HepG2 (cell line): ENCODE measurements at places on chromosomes 1 and 21.

DNA sequence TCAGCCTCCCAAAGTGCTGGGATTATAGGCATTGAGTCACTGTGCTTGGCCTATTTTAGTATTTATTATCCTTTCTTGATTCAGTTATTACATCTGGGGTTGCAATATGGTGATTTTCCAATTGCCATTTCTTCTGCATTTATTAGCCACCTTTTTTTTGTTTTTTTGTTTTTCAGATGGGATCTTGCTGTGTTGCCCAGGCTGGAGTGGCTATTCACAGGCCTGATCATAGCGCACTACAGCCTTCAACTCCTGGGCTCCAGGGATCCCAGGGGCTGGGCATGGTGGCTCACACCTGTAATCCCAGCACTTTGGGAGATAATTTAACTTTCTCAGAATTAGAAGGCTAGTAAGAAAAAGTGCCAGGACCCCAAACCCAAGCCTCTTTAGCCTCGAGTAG lies 82.1 kb upstream of the PGD start:
- DNase-seq: no peak

- DNase-seq: no peak
Measured at GRCh38 chr1:191831572-191831971, 326.7 kb upstream of the RGS18 start.

DNA sequence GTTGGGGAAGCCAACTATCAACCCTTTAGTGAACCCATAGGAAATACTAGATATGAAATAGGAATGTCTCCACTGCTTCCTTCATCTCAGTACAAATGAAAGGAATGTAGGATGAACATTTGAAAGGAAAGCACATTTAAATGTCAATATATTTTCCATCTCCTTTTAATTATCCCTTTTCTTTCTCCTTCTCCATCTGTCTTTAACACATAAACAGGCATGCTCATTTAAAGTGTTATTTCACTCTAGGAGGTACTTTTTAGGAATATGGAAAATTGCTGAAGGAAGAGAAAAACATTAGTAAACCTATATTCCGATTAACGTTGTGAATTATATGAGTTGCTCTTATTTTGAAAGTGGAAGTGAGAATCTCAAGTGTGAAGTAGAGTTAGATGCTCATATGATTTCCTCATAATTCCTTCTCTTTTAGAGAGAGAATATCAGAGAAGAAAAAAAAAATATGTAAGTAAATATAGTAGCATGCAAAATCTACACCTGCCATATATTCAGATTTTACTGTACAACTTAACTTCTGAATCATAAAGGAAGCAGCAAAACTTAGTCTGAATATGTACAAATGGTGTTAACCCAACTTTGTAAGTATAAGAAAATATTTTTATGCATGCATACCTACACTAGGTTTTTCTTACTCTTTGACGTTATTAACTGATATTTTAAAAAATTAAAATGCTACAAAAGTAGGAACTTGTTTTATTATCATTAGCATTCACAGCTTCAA lies 406.9 kb upstream of the B3GALT2 start:
- DNase-seq: no peak

DNA sequence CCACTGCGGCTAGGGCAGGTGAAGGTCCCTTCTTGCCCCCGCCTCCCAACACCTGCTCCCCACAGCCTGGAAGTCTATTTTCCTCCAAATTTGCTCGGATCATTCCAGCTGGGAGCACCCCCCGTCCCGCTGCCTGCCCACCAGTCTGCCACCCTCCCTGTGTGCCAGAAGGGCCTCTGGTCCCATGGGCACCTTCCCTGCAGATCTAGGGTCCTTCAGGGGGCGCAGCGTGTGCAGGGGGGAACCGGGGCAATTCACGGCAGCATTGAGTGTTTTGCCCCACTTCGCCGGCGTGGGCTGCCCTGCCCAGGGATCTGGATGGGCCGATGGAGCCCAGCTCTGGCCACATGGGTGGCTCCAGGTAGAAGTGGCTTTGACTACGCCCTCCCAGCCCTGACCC lies 26.3 kb upstream of the PEX10 start:
- DNase-seq: no peak

- no peak for DNase-seq
Measured at GRCh38 chr1:56707379-56707778, 62.3 kb downstream of the PRKAA2 start.

GRCh38 chr1:17565461-17566252 lies 26.2 kb downstream of the ARHGEF10L start:
- no peak for DNase-seq

GRCh38 chr1:57620605-57621004 lies 196.7 kb upstream of the DAB1 start:
- DNase-seq: no peak

DNA sequence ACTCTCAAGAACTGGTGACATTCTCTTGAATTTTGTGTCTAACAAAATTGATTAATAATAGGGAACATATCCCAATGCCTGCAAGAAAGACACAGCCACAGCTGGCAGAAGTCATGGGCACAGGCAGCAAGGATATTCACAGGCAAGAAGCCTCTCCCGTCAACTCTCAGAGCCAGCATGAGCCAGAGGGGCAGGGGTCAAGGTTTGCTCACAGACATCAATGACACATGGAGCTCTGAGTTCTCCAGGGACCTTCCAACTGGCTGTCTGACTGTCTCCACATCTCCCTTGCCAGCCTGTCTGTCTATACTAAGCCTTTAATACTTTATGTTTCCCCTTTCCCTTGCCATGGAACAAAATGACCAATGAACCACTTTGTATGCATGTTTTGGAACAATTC lies 101.5 kb upstream of the RAB4A start:
- peak; percentile 63 for DNase-seq

DNA sequence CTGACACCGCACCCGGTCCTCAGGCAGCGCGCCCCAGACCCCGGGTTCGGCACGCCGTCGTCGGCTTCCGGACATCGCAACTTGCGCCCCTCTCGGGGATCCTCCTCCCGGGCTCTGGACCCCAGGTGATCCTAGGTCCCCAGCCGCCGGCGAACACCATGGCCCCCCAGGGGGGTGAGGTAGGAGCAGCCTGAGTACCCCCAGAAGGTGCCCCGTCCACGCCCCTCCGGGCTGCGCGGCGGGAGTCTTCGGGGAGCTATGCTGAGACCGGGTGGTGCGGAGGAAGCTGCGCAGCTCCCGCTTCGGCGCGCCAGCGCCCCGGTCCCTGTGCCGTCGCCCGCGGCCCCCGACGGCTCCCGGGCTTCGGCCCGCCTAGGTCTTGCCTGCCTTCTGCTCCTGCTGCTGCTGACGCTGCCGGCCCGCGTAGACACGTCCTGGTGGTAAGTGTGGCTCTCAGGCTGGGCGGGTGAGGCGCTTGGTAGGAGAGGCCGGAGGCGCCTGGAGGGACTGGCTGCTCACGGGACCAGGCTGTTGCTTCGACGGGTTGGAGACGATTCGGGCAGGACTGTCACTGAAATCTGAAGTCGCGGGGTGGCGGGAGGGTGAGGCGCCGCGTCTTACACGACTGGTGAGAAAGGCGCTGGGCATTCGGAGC lies 367 bp downstream of the WNT2B start:
- DNase-seq: no peak

- no peak for DNase-seq
Measured at GRCh38 chr1:238951809-238952208, 434.6 kb upstream of the CHRM3 start.

DNA sequence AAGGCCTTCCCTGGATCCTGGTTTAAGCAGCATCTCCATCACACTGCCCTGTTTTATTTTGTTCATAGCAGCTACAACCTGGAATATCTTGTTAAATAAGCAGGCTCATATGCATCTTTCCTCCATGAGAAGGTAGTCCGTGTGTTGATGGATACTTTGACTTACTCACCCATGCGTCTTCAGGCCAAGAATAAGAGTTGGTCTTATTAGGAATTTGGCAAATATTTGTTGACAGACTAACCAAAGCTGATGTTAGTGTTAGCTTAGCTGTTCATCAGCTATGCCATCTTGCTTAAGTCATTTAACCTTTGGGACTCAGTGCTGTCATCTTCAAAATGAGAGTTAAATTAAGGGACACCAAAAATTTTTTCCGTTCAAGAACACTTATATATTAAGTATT lies 59.2 kb downstream of the SASS6 start:
- no peak for DNase-seq

- DNase-seq: no peak
Measured at GRCh38 chr21:25563361-25564116, 43.7 kb downstream of the MRPL39 start.

DNA sequence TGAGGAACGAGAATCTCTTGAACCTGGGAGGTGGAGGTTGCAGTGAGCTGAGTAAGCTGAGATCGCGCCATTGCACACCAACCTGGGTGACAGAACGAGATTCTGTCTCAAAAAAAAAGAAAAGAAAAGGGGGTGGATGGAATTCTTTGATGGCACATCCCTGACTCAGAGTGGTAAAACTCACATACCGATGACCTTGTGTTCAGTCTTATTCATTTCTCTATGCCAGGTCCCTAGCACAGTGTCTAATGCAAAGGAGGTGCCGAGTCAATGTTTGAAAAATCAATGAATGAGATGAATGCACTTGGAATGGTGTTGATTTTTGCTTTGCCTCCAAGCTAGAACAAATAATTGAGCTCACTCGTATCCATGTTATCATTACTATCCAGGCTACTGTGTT lies 18.5 kb upstream of the FAM20B start:
- DNase-seq: peak; percentile 12

DNA sequence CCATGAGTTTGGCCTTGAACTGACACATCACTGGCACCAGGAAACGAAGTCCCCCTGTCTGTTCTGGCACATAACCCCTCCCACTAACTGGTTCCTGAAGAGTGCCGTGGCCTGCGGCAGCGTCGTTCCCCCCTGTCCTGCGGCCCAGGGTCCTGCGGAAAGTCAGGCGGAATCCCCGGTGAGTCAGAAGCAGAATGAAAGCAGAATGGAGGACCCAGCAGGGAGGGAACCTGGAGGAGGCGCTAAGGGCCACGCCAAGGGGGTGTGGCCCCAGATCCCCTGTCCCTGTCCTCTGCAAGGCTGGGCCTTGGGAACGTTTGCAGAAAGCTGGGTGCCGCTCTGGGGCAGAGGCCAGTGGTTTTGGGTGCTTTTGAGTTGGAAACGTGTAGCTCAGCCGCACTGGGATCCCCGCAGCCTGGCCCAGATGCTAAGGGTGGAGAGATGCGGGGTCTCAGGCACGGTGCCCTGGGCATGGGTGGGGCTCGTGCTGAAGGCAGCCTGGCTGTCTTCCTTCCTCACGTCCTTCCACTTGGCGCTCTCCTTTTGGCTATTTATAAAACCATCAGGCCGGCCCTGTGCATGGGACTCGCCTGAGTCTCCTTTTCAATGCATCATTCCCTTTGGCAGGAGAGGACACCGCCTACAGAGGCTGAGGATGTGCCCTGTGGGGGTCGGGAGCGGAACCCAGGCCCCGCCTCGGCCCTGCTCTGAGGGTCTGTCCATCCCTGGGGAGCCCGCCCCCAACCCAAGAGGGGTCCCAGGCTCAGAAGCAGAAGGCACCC lies 36.2 kb downstream of the TP73 start:
- no peak for DNase-seq

DNA sequence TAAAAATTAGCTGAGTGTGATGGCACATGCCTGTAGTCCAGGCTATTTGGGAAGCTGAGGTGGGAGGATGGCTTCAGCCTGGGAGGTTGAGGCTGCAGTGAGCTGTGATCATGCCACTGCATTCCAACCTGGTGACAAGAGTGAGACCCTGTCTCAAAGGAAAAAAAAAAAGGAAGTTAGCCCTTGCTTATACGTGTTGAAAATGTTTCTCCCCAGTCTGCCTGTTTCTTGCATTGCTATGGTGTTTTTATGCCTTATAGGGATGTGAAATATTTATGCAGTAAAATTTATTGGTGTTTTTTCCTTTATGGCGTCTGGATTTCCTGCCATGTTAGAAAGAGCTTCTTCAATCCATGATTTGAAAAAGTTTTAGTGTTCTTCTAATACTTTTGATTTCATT lies 3.6 kb upstream of the RERE start:
- DNase-seq: no peak

- DNase-seq: no peak
Measured at GRCh38 chr1:55446351-55446750, 231.2 kb upstream of the USP24 start.

DNA sequence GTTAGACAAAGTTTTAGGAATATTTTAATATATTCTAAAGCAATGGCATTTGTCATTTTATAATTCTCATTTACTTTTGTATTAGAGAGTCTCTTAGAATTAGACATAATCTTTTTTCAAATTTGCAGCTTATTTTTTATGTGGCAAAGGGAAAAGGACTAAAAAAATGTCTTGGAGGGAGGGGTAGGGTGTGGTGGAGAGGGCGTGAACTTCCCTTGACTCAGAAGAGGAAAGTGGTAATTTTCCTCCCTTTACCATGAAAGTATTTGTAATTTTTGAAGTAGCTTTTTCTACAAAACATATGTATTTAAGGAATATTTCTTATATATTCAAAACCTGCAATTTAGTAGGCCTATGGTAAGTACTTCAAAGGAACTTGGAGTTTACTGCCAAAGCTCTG lies 6.9 kb upstream of the RABGAP1L start:
- no peak for DNase-seq

DNA sequence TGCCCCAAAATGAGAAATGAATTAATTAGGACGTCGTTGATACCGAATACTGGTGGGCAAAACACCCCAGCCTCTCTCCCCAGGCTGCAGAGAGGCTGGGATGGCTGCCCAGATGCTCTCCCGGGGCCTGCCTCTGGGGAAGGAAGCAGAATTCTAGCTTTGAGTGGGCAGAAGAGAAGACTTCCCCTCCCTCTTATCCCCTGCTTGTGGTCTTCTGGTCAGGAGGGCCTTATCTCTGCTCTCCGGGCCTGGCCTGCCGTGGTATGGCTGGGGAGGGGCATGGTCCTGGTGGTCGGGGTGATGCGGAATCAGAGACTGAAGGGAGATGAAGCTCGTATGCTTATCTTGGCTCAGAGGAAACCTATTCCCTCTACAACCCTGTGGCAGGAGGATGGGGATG lies 9.8 kb upstream of the CSF3R start:
- no peak for DNase-seq

DNA sequence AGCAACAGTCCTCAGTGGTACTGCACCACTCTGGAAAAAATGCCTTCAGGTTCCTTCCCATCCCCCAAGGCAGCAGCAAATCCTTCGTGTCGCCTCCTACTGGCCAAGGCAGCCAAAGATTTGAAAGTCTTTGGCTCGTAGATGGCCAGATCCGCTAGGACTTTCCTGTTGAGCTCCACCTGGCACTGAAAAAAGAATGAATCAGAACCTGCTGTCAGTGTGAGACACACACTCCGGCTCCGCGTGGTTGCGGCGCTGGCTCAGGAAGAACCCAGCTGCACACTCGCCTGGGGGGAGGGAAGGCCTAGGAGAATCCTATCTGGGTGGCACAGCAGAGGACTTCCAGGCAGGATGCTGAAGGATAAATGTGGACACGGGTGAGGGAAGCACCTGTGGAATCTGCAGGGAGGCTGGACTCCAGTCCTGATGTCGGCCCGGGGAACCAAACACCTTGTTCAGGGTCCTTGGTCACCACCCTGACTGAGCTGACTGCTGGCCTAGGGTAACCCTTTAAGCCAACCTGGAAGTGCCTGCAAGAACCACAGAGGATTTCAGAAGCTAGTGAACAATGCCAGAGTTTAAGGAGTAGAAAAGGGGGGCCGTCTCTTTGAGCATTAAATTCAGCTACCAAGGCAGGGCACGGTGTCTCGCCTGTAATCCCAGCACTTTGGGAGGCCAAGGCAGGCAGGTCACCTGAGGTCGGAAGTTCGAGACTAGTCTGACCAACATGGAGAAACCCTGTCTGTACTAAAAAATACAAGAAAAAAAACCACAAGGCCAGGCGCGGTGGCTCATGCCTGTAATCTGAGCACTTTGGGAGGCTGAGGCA lies 3.2 kb upstream of the CCNL2 start:
- DNase-seq: peak; percentile 52

- DNase-seq: peak; percentile 82
Measured at GRCh38 chr1:1058088-1058905, 15.8 kb downstream of the RNF223 start.
